ENCODE measurements at places on chromosomes 2 and 18.

- no peak for DNase-seq
Measured at GRCh38 chr2:7625392-7626138, 708.4 kb downstream of the RNF144A start.

DNA sequence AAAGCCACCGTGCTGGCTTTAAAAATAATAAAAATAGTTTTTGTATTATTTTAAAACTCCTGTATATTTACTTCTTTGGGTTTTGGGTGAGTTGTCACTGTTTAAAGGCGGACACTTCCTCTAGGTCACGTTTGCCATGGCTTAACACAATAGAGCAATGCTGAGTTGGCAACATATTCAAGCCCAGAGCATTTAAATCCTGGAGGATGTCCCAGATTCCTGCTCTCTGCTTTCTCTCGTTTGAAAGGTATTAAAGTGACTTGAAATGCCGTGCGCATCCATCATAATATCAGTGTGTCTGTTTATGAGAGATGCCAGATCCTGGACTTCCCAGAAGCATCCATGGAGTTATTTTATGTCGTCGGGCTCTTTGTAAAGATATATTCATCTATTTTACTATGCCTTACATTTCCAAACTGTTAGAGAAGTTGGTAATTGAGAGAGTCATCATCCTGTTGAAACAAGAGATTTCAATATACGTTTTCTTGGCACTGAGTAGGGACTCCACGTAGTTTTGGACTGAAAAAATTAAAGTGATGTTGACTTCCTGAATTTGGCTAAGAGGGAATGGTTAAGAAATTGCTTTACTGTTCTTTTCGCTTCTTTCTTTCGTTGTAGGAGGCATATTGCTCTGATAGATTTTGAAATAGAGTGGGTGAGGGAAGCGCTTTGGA is 150.6 kb downstream of the ZNF236 start:
- DNase-seq = no peak

GRCh38 chr18:29018976-29019375 is 842.0 kb upstream of the CDH2 start:
- DNase-seq = no peak

DNA sequence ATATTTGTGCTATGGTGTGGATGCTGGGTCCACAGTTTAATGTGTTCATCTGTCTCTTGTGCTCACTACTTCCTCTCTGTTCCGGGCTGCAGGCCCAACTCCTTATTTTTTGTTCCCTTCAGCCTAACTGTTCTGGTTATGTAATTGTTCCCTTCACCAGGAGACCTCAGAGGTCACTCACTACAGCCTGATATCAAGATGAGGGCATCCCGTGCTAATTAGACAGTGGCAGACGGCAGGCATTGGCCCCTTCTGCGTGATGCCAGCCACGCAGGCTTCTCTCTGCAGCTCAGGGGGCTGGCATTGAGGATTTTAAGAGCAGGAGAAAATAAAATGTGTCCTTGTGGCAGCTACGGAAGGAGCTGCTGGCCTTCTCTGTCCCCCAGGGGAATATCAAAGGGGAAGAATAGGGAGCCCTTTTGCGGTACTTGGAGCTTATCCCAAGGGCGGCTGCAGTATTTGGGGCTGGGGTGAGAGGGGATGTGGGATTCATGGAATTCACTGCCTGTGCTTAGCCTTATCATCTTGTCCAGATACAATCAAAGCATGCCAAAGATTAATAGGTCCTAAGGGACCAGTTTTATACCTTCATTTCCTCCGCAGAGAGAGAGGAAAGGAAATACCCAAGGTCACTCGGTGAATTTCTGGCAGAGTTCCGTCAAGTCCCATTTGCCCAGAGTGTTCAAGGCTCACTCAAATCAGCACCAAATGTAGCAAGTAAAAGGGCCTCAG is 53.3 kb upstream of the TRIB2 start:
- DNase-seq = no peak

DNA sequence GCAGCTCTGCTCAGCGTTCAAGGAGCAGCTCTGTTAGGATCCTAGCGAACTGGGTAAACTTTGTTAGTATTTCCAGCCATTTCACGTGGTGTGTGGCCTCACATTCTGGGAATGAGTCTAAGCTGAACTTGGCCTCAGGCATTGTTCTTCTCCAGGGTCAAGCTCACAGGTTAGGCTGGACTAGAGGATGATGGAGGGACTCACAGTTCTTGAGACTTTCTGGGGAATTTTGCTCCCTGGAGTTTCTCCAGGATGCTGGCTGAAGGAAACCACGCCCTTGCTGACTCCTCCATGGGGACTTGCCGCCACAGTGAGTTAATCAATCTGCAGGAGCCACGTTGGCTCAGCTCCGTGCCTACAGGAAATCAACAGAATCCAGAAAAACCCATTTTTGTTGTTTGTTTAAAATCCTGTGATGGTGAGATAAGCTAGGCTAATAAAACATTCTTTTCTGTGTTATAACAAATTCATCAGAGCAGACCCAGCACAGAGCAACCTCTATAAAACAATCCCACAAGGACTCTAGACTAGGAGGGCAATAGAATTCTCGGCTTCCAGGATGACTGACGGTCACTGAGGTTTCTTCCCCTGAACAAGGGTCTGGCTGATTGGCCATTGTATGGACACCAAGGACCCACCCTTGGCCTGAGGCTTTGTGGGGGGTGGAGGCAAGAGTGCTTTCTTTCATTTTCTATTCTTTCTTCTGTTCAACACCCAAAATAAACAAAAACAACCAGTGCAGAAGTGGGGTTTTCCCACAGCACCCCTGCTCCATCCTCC is 12.6 kb downstream of the CNDP1 start:
- no peak for DNase-seq

DNA sequence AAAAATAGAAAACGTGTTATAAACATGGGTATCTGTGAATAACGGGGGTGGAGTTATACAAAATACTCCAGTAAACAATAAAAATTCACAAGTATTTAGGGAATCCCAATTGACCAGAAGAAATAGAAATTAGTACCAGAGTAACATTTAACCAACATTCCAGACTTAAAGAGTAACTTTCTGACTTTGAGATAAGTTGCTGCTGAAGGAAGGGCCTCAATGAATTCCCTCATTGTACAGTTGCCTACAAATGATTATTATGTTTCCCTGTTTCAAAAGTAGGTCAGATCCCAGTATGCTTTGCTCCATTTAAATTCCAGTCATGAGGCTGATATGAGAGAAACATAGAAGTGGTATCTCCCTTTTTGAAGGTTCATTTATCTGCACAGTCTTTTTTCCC is 88.3 kb upstream of the KCNH7 start:
- no peak for DNase-seq

GRCh38 chr2:32947076-32947483 is 327 bp downstream of the LTBP1 start:
- DNase-seq = no peak

- no peak for DNase-seq
Measured at GRCh38 chr2:205477016-205477705, 205.1 kb upstream of the NRP2 start.

GRCh38 chr2:234955971-234956509 is 4.2 kb downstream of the SH3BP4 start:
- DNase-seq = no peak

- DNase-seq = no peak
Measured at GRCh38 chr2:144598906-144599305, 79.0 kb upstream of the ZEB2 start.

GRCh38 chr18:48454261-48454757 is 45.1 kb upstream of the ZBTB7C start:
- no peak for DNase-seq

Data from stimulated activated CD8-positive, alpha-beta memory T cell treated with anti-CD3 and anti-CD28 coated beads, Interleukin-15, amount 100 ng/mL, for 24 hours (primary cell).